Stimulated activated CD4-positive, alpha-beta T cell treated with anti-CD3 and anti-CD28 coated beads, Interleukin-12 subunit alpha, Interleukin-12 subunit beta, amount 100 ng/mL, for 4 hours (primary cell): ENCODE measurements at places on chromosomes 5 and 9.

DNA sequence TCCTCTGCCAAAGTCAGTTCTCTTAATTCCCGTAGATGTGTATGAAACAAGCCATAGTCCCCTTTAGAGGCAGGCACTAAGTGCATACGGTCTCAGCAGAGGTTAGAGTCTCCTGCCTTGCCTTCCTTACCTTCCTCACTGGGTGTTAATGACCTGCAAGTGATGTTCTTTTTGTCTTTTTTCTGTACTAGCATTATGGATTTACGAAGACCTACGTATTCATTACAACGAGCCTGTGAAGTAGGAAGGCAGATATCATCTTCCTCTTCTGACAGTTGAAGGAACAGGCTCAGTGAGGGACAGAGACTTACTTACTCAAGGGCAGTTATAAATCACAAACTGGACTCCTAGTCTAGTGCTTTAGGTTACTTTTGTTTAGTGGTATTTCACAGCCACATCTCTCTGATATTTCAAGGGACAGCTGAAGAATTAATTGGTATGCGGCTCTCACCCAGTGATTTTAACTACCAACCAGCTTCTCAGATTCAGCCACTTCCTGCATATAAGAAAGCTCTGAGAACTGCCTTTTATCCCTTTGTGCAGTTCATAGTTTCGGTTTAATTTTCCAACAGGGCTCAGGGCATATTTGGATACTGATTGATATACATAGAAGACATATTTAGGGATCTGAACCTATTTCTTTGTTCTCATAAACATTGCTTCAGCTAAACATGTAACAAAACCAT lies 85.1 kb upstream of the CKMT2 start:
- DNase-seq = no peak

DNA sequence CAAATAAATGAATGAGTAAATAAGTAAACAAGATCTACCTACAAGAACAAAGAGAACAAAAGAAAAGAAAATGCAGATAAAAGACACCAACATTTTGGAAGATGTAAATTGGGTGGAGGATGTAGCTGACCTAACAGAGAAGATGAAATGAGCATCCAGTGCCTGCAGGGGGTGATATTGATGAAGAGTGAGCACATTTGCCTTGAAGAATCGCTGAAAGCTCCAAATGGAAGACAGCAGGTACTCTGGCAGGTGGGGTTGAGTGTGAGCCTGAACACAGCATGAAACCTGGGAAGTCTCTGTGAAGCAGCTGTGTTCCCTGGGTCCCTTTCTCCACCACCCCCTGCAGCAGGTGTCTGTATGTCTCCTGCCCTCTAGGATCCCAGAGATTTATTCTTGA lies 125.6 kb downstream of the NXNL2 start:
- DNase-seq = no peak

GRCh38 chr9:118529210-118529609 lies 825.0 kb downstream of the TLR4 start:
- no peak for DNase-seq

- no peak for DNase-seq
Observed at GRCh38 chr5:67031692-67032091, 164.9 kb downstream of the CD180 start.

DNA sequence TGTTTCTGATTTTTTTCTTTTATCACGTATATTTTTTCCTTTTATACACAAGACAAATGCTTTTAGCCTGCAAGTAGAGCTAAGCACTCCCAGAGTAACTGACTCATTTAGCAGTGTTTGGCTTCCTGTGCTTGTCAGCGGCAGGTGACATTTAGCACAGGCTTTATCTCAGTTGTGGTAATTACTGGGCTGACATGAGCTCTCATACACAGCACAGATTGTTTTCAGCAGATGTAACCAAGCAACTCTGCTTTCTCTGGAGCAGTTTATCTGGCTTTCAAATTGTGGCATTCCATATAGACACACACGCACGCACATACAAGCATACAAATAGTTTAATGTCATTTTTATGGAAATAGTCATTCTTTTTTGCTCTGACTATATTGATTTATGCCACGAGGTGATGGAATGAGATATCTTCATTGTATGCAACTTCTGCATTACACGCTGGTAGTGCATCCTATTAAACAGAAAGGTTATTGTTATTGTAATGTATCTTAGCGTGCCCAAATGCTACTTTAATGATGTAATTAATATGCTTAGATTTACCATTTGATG lies 379.0 kb upstream of the GRAMD2B start:
- DNase-seq = no peak

DNA sequence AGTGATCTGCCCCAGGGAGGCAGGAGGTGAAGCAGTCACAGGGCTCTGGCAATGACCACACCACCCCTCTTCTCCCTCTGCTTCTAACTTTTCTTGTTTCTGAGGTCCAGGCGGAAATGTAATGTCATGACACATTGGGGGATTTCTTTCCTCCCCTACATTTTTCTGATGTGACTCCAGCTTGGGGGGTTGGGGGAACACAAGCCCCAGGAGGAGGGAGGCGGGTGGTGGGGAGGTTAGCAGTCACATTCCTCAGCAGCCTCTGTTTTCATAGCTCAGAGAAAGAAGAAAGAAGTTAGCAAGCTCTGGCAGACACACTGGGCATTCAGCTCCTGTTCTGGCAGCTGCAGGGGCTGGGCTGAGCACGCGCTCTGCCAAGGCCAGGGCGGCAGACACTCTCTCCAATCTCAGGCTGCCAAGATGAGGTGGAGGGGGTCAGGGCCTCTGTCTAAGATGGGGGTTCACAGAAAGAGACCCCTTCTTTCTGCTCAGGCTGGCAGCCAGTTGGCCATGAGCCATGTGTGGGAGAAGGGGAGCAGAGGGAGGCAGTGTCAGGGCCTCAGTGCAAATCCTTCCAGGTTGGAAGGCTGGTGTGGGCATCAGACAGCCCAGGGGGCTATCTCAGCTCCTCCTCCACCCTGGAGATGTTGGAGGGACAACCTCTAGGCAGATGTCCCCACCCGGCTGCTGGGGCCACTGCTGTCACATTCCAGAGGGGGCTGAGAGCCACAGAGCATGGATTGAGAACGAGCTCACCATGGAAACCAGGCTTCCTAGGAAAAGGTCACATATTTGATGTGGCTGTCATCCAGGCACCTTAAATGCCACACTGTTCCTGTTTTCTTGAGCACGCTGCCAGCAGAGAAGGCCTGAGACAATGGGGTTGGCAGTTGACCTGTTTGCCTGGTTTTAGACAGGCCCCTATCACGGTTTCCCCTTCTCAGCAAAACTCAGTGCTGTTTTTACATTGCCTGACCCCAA lies 20.1 kb upstream of the PFDN1 start:
- no peak for DNase-seq

GRCh38 chr5:310941-311434 lies 10.5 kb upstream of the AHRR start:
- no peak for DNase-seq

- no peak for DNase-seq
Observed at GRCh38 chr5:85556464-85556863, 1061.3 kb upstream of the COX7C start.

GRCh38 chr9:93180938-93181337 lies 3.0 kb upstream of the WNK2 start:
- no peak for DNase-seq

- no peak for DNase-seq
Observed at GRCh38 chr5:148511810-148512347, 128.1 kb downstream of the FBXO38 start.

- no peak for DNase-seq
Observed at GRCh38 chr9:16884373-16884772, 13.9 kb upstream of the BNC2 start.

- DNase-seq = no peak
Observed at GRCh38 chr9:87880683-87881082, 2.0 kb upstream of the SPATA31E1 start.

- no peak for DNase-seq
Observed at GRCh38 chr9:91773156-91773555, 176.9 kb downstream of the ROR2 start.

DNA sequence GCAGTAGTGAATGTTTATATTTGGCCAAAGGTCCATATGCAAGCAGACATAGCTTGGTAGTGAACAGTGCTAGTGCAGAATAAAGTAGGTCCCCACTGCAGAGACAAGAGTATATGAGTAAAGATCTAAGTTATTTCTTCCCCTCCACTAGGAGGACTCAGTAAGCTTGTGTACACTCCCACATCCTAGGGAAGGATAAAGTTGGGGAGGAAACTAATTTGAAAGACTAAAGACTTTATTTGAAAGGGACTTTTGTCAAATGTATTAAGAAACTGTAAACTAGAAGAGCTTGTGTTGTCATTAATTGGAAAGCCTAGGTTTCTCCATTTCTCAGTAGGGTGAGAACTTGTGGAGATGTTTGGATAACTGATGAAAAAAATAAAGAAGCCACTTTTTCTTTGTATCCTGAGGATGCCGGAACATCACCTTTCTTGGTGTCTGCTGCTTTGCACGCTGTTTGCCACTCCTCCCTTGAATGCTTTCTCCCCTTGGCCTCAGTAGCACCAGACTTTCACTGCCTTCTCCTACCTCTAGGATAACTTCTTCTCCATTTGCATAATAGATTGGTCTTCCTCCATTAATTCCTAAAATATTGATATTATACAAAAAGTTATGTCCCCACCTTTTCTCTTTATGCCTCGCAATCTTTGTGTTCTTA lies 329.0 kb downstream of the PARP8 start:
- no peak for DNase-seq

GRCh38 chr9:129454467-129455067 lies 166.3 kb downstream of the C9orf50 start:
- DNase-seq = no peak

DNA sequence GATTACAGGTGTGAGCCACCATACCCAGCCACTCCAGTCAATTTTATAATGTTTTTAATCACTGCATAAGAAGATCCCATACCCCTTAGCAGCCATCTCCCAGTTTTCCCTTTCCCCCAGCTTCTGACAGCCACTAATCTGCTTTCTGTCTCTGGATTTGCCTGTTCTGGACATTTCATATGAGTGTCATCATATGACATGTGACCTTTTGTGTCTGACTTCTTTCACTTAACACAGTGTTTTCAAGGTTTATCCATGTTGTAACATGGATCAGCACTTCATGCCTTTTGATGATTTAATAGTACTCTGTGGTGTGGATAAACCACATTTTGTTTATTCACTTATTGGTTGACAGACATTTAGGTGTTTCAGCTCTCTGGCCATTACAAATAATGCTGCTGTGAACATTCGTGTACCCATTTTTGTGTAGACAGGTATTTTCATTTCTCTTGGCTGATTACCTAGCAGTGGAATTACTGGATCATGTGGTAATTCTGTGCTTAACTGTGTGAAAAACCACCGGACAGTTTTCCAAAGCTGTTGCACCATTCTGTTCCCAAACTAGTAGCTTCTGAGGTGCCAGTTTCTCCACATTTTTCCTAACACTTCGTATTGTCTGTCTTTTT lies 8.6 kb downstream of the SUSD3 start:
- no peak for DNase-seq

DNA sequence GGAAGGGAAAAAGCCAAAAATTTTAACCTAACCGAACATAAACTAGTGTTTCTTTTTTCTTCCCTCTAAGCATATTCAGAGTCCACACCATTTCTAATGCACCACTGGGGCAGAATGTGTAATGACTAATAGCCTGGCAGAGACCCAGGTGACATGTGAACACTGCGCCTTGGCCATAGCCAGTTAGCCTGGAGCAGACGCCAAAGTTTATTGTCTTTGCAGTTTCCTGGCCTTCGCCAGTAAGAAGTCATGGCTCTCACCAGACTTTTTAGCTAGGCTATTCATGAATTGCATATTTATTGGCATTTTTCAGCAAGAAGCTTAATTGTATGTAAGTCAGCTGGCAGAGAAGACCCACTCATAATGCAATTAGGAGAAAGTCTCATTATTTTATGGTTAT lies 182.8 kb upstream of the SLC27A6 start:
- no peak for DNase-seq

DNA sequence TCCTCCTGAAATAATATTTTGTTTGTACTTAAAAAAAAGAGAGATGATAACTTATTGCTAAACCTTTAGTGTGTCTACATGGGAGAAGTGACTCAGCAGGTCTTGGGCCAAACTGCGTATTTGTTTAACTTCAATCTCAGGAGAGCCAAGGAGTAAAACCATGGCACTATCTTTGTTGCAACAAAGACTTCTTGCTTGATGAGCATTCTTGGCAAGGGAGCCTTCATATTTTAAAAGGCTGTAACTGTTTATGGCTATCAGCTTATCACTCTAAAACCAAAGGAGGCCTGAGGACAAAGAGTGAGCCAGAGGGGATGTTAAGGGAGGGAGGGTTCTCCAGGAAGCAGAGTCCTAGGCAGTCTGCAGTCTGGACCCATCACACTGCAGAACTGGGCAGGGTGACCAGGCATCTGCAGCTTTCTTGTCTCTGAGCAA lies 216.2 kb upstream of the S1PR3 start:
- DNase-seq = no peak

- DNase-seq = no peak
Observed at GRCh38 chr5:153756540-153756939, 266.1 kb downstream of the GRIA1 start.

GRCh38 chr9:132505991-132506655 lies 76.3 kb upstream of the BARHL1 start:
- DNase-seq = no peak

- DNase-seq = no peak
Observed at GRCh38 chr5:34587355-34588241, 68.5 kb upstream of the RAI14 start.
